NCI-H187 (cell line): ENCODE measurements at places on chromosomes 2 and 18.

- no peak for DNase-seq
These were observed 40.2 kb downstream of the INPP4A start for GRCh38 chr2:98484652-98485452.

DNA sequence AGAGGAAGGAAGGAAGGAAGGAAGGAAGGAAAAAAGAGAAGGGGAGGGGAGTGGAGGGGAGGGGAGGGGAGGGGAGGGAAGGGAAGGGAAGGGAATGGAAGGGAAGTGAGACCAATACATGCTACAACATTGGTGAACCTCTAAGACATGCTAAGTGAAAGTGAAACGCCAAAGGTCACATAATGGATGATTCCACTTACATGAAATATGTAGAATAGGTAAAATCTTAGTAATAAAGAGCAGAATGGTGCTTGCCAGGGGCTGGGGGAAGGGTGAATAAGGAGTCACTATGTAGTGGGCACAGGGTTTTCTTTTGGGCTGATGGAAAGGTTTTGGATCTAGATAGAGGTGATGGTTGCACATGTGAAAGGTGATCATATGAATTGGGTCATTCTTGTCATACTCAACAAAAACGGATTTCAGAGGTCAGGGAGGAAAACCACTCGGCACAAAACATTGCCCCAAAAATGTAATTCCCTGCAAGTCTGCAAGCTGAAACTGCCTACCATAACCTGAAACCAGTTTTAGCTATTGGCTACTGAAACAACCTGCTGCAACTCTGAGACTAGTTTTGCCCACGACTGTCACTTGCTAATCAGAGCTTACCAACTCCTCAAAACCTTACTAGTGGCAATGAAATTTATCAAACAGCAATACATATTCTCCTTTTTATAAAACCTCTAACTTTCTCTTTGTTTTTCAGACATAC lies 59.2 kb downstream of the CCDC141 start:
- DNase-seq: no peak

GRCh38 chr18:44568986-44569385 lies 111.7 kb upstream of the SETBP1 start:
- no peak for DNase-seq

- DNase-seq: no peak
These were observed 114.4 kb upstream of the NOL4 start for GRCh38 chr18:34339155-34339554.

DNA sequence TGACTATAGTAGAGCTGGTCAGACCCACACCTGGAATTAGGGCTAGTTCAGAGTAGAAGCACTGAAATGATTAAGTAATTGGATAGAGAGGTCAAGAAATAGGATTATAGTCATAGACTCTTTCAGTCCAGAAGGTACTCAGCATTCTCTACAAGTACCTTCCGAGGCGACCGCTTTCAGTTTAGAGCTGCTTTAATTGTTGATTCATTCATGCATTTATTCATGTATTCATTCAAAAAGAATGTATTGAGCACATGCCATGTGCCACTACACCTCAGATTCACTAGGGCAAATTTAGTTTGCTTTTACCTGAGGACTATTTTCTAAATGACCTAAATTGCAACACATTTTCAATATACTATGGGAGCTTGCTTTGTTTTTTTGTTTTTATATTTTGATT lies 48.7 kb downstream of the CRIM1 start:
- DNase-seq: no peak

DNA sequence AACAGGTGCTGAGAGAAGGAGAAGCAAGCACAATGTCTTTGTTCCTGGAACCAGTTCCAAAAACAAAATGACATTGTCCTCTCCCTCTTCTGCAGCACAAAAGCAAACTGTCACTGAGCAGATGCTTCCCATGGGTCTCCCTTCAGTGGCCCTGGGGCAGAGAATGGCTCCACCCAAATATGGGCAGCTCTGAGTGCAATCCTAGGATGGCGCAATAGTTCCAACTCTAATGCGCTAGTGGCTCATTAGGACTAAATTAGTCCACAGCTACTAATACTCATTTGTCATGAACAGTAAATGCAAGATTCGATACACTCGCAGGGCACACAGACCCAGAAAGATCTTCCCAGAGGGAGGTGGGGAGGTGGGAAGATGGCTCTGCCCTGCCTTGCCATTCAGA lies 205.2 kb upstream of the CHAC2 start:
- DNase-seq: no peak

GRCh38 chr2:33377048-33377447 lies 99.4 kb upstream of the RASGRP3 start:
- no peak for DNase-seq

DNA sequence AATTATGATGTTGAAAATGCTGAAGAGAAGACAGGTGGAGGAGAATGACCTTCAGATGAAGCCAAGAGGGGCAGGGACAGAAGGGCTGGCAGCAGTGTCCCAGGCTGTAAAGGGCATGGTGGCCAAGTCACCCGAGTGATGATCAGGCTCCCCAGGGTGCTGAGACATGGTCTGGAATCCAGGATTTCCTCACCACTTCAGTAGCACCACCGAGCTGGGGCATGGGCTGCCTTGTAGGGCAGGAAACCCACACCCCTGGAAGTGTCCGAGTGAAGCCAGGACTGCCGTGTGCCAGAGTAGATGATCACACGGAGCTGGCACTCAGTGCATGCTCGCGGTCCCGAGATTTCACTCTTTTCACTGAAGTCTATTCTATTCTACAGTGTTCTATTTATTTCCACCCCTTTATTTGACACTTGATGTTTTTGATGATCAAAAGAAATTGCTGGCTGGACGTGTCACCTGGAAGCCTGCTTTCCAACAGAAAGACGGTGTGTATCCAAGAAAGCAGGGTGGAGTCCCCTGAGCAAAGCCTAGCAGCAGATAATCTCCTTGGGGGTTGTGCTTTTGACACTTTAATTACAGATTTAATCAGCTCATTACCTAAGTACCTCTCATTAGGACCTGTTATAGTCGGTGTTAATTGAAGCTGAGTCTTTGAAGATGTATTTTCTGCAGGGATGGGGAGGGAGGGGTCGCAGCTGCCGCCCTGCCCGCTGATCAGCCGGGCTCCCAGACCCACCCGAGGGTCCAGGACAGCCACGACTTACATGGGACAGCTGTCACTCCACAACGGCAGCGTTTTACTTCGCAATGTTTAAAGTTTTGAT lies 92.3 kb downstream of the SEPTIN10 start:
- no peak for DNase-seq

GRCh38 chr2:168210895-168211570 lies 36.4 kb downstream of the STK39 start:
- DNase-seq: no peak

GRCh38 chr2:229407170-229407569 lies 136.1 kb upstream of the PID1 start:
- no peak for DNase-seq

GRCh38 chr18:70732188-70732587 lies 443.3 kb downstream of the SOCS6 start:
- no peak for DNase-seq

DNA sequence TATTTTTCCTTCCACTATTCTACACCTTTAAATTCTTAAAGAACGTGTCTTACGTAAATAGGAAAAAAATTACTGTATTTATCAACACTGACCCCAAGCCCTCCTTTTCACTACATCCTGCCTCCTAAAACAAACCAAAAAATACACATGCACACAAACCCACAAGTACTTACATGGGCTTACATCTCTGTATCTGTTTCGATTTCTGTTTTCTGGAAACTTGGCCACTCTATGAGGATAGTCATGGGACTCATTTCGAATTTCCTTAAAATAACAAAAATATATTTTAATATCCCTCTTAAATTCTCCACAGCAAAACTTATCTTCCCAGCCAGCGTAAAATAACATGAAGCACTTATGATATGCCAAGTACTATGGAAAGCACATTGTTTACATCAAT lies 25.0 kb downstream of the PTPN2 start:
- DNase-seq: no peak

GRCh38 chr2:102801858-102802699 lies 40.2 kb downstream of the TMEM182 start:
- DNase-seq: no peak

GRCh38 chr2:31216734-31217133 lies 581 bp downstream of the CAPN14 start:
- no peak for DNase-seq

DNA sequence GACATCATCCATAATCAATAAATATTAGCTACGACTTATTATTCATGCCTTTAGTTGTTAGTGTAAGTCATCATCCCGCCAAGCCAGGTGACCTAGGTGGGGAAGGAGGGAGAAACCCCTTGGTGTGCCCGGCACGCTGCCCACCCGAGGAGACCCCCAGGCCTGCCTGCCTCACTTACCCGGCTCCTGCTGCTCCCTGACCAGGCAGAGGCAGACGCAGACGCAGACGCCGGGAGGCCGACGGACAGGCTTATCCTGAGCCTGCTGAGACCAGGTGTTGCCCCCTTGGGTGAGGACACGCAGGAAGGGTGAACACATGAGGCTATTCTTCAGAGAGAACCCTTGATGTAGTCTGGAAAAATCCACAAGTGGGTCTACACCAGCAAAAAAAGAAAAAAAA lies 401.8 kb downstream of the GALR1 start:
- DNase-seq: no peak

DNA sequence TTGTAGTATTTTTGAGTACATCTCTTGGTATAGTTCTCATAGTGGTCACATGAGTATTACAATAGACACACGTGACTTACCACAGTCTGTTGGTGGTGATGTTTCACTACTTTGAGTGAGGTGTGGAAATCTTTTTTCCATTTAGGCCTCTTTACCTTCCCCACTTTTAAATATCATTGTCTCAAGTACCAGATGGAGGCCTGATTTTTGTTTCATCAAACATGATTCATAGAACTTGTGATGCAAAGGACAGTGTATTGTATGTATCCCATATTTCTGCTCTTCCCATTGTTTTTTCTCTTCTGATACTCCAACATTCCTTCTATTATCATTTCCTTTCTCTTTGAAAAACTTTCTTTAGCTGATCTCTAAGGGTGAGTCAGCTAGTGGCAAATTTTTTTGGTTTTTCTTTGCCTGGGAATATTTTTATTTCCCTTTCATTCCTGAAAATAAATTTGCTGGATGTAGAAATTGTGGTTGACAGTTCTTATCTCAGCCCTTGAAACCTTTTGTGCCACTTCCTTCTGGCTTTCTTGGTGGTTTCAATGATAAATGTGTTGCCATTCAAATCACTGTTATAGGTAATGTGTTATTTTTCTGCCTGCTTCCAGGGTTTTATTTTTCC lies 32.8 kb downstream of the RFX8 start:
- DNase-seq: no peak

DNA sequence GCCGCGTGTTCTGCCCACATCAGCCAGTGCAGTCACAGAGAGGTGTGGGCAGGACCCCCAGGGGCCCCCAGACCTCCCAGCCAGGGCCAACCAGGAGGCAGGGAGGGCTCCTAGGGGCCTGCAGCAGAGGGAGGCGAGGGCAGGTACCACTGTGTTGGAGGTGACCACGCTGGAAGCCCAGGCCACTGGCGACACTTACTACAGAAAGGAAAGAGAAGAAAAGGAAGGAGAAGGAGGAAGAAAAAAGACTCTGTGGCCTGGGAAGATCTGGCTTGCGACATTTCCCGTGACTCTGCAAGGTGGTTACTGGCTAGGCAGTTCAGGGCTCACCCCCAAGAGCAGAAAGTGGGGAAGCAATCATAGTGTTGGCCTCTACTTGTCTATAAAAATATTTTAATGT lies 98.1 kb upstream of the BCL2L11 start:
- no peak for DNase-seq

DNA sequence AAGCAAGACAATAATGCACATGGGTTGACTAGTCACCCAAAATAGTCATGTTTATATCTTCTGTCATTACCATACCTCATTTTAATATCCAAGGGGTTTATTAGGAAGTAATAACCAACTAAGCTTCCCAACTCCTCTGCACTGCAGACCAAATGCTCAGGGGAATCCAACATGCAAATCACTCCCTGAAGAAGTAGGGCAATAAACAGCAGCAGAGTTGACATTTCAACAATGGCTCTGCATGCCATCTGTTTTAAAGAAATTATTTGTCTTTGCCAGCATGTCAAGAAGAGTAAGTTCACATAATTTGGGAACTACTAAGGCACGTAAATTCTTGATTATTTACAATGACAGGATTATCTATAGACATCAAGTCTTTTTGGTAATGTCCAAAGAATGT lies 84.4 kb upstream of the LYPD1 start:
- DNase-seq: no peak

GRCh38 chr2:147600646-147601045 lies 244.2 kb upstream of the ACVR2A start:
- DNase-seq: no peak

DNA sequence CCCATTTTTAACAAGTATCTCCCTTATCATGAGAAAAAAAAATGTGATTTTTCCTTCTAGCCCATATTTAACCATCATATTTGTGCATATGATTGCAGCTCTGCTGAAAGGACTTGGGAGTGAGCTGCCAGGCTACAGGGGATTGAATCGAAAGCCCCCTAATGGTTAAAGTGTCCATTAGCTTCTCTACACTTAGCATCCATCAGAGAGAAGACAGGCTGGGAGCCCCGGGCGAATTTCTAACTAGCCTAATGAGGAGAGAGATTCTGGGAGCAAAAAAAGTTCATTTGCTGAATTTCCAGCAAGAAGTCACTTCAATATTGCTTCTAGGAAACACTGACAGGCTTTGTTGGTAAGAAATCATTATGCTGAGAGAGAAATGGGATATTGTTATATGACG lies 848.8 kb downstream of the TDRD15 start:
- no peak for DNase-seq

GRCh38 chr2:84904717-84905174 lies 710 bp upstream of the TMSB10 start:
- no peak for DNase-seq

GRCh38 chr2:792687-793086 lies 115.5 kb upstream of the TMEM18 start:
- DNase-seq: no peak

GRCh38 chr2:121955872-121956271 lies 200.4 kb downstream of the TSN start:
- DNase-seq: no peak

DNA sequence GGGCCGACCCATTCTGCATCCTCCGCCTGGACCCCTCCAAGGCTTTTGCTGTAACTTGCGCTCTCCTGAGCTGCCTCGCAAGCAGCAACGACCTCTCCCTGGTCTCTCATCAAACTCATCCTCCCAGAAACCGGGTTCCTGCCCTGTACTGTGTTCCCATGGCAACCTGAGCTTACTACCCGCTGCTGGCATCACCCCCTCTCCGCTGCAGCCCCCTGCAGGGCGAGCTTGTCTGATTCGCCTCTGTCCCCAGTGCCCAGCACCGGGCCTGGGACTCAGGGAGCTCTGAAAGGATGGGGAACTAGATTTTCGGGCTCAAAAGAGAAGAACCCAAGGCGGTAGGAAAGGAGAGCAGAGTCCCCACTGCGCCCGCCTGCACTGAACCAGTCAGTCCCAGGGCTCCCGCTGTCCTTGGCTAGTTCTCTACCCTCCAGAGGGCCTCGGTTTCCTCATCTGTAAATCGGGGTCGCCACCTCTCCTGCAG lies 463 bp downstream of the HS1BP3 start:
- no peak for DNase-seq

GRCh38 chr2:12964904-12965539 lies 248.3 kb downstream of the TRIB2 start:
- DNase-seq: no peak
